ENCODE measurements at places on chromosomes 3 and 15.

GRCh38 chr3:123449997-123450604 lies 1.2 kb upstream of the ADCY5 start:
- DNase-seq = no peak

DNA sequence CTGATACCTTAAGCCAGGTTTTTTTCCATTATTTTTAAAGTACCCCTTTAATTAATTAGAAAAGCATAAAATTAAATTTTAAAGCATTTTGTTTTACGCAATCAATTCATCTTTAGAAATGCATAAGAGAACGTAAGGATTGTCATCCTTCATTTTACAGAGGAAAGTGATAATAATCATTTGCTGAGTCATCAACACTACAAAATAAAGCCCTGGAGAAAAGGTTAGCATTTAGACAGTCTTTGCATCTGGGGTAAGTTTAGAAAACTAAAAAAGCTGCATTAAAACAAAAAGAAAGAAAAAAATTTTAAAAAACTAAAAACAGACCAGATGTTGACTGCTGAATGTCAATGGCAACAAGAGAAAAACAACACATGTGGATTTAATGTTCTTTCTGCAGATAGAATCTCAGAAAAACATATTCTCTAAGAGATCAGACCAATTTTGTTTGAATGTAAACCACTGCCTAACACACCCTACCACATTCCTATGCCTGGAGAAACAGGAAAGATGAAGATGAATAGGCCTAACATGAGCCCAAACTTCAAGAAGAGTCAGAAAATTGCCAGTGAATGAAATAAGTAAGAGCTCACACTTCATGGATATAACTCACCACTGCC lies 59.9 kb downstream of the SUCNR1 start:
- DNase-seq = no peak

DNA sequence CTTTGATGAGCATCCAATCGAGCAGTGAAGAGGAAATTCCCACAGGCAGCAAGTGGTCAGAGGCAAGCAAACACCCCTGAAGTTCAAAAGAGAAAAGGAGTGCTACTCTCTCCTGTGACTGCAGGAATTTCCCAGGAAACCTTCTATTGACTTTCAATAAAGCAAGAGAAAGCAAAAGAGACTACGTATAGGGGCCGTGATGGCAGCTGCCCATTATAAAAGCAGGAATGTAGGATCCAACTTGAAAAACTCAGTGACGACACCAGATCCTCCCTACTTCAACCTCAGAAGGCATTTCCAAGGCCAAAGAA lies 53.1 kb upstream of the IP6K2 start:
- no peak for DNase-seq

DNA sequence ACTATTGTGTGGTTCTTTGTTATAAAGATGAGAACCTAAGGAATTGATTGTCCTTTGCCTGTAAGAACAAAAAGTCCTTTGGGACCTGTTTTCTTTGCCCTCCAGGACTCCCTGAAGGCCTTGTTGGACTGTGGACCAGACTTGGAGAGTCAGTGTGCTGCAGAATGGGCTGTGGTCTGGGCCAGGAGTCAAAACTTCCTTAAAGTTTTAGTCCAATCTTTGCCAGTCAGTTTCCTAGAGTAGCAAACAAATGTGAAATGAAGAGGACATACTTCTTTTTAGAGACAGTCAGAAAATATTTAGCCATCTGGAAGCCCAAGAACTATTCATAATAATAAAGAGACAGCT lies 45.4 kb downstream of the PDE8A start:
- no peak for DNase-seq

DNA sequence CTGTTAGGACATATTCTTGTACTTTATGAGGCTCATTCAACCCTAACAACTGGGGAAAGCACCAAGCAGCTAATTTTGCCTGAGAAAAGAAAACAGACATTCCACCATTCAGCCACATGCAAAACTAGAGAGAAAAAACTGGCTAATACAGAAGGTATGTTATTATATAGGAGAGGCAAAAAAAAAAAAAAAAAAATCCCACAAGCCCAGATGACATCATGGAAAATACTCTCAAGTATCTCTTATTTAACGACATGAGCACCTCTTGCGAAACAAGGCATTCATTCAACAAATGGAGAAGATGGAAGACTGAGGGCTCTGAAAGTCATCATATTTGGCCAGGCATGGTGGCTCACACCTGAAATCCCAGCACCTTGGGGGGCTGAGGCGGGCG lies 61.5 kb downstream of the PRICKLE2 start:
- DNase-seq = no peak

GRCh38 chr15:69914960-69915359 lies 182.8 kb downstream of the TLE3 start:
- no peak for DNase-seq

- DNase-seq = no peak
Observed at GRCh38 chr3:142209655-142210054, 15.7 kb downstream of the GK5 start.

Measured in activated CD4-positive, alpha-beta T cell treated with anti-CD3 and anti-CD28 coated beads for 36 hours (primary cell).